ENCODE measurements at places on chromosomes 2 and 18.

DNA sequence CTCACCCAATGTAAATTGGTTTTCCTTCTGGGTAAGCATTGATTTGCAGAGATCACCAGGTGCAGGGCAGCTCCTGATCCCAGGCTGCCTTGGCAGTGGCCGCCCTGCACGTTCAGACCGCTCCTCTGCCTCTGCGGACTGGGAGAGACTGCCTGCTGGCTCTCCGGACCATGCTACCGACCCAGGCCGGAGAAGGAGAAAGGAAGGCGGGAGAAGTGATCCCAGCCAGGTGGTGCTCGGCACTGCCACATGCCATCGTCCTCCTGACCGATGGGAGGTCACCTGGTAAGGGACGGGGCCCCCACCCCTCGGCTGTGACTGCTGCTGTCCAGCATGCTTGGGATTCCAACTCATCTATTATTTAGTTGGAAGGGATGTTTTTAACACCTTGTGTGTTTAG, 108.1 kb upstream of the POU3F3 start:
- DNase-seq, result no peak

GRCh38 chr2:167332358-167332757, 444.1 kb downstream of the XIRP2 start:
- DNase-seq, result no peak

DNA sequence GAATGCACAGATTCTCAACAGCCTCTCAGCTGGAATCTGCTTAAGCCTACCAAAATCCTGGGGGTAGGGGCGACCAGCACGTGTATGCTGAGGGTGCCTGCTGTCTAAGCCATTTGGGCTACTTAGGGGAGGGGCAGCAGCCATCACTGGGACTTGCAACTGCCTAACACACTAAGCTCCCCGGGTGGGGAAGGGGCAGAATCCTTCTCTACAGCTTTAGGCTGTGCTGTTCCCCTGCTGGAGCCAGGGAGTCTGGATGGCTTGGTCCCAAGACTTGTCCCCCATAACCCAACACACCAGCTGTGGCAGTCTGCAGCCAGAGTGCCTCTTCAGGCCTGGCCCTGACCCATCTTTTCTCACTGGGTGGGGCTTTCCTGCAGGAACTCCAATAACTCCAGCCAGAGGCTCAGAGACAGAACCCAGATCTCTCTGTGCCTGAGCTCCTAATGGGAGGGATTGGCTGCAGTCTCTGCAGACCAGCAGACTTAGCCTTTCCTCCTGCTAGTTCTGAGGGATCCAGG, 305.4 kb upstream of the RND3 start:
- DNase-seq, result no peak

- DNase-seq, result no peak
These were observed 69.5 kb upstream of the TMEM18 start for GRCh38 chr2:746697-747096.

- no peak for DNase-seq
These were observed 121.2 kb downstream of the TXNL1 start for GRCh38 chr18:56517196-56517595.

DNA sequence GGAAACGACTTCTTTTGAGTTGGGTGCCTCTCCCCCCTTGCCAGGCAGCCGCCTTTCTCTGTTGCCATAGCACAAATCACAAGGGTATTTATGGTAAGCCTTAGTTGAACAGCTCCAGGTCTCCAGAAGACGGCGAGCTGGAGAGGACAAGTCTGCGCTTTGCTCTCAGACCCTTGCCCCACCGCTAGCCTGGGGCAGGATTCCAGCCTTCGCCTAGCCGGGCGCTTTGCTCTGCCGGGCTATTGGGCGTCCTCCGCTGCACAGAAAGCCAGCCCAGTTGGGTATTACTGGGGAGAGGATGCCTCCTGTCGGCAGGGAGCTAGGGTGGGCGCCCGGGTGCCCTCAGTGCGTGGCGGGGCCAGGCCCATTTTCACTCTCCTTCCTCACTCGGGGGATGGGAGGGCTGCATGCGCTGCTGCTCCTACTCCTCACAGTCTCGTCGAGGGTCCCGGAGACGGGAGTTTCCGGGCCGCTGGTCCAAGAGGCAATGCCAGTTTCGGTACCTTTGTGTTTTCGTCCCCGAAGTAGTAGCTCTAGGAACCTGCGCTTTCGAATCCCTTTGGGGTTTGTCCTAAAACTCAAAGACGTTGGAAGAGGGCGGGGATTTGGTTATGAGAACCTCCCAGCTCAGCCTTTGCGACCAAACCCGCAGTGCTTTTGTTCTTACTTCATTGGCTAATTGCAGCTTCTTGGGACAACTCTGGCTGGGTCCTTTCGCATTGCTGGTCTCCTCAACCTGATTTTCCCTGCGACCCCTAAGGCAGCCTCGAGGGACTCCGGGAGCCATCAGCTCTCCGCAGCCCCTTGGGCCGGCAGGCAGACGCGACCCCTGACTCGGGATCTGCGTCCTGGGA, 3.6 kb upstream of the DLX2 start:
- no peak for DNase-seq

GRCh38 chr2:192500550-192501200, 305.9 kb upstream of the TMEFF2 start:
- DNase-seq, result no peak

- DNase-seq, result no peak
These were observed 51.2 kb upstream of the RTN4 start for GRCh38 chr2:55101466-55101865.

GRCh38 chr2:6148882-6149281, 456.7 kb downstream of the SOX11 start:
- no peak for DNase-seq

- DNase-seq, result no peak
These were observed 84.0 kb downstream of the MSH2 start for GRCh38 chr2:47486841-47487497.
